Iris pigment epithelial cell (primary cell): ENCODE measurements at places on chromosomes 4 and X.

DNA sequence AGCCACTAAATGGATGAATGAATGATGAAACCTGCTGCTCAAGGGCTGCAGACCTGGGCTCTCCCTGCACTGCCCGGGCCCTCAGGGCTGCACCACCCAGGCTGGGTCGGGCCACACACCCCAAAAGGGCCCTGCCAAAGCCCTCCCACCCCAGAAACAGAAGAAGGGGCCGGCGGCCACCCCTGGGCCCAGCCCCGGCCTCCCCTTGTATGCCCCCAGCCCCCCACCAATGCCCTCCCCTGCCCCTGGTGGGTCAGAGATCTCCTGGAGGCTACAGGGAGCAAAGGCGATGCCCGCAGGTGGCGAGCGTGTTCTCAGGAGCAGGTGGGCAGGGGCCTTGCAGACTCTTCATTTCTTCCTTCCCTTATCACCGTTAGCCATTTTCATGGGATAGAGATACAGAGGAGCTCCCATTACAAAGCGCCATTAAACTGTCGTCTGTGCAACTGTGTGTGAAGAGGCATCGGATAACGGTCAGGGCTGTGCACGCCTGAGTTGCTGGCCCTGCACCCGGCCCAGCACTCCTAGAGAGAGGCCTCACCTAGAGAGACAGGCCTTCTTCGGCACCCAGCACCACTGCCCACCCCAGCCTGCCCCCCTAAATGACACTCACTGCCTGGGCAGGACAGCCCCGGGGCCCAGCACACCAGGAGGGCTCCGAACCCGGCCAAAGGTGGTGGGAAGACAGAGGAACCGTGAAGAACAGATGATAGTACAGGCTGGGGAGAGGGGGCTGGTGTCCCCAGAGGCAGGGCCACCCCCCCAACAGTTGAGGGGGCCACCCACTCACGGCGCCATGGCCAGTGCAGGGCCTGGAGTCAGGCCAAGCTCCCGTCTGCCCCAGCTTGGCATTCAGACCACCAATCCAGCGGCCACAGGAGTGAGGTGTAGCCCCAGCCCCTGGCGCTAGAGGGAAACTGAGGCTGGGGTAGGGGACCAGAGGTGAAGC is 133.7 kb downstream of the FAM53A start:
- no peak for DNase-seq

DNA sequence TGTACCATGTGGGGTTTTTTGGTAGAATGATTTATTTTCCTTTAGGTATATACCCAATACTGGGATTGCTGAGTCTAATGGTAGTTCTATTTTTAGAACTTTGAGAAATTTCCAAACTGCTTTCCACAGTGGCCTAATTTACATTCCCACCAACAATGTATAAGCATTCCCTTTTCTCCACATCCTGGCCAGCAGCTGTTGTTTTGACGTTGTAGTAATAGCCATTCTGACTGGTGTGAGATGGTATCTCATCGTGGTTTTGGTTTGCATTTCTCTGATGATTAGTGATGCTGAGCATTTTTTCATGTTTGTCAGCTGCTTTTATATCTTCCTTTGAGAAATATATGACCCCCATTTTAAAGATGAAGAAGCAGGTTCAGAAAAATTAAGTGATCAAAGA is 153.7 kb downstream of the CBR4 start:
- DNase-seq, result peak; percentile 93

DNA sequence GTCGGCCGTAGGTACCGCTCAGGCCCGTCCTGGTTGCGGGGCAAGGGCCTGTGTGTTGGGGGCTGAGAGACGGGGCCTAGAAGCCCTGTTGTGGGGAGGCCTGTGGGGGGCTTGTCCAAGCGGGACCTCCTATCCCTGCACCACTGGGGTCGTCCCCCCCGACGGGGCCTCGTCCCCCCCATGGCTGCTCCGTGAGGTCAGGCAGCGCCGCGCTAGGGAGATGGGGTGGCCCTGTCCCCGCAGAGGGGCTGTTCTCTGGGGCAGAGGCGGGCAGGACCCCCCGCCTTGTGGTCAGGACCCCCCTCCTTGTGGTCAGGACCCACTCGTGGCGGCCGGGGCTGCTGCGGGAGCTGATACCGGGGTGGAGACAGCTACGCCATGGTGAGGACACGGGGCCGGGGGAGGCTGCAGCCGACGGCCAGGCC is 12.1 kb upstream of the GTPBP6 start:
- no peak for DNase-seq

DNA sequence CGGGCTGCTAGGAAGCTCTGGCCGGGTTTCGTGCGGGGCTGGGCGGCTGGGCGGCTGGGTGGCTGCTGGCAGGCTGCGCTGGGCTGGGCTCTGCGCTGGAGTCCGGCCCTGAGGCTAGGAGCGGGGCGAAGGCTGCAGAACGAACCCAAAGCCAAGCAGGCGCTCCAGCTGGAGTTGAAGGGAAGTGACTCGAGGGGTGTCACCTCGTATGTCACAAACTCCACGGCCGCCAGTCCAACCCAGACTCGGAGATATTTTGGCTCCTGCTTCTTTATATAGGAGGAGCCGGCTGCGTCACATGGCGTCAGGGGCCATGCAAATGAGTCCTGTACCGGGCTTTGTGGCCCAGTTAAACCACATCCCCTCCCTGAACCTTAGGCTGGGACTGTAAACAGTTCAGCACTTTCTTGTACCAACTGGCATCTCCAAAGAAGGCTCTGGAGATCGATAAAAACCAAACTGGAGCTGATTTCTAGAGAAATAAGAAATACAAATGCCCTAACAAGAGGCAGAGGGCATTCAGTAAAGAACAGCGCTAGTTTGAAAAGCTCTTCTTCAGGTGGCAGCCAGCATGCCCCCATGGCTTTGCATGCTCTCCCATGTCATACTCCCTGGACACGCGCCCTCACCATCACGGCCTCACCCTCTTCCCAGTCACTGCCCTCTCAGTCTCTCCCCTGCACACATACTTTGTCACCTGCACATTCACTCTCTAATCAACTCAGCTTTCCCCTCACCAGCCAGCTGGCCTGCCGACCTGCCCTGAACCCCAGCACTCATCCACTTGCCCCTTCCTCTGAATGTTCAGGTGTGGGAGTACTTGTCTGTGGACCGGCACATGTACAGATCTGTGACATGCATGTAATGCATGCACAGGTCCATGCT is 58.5 kb downstream of the TSC22D3 start:
- peak; percentile 83 for DNase-seq

DNA sequence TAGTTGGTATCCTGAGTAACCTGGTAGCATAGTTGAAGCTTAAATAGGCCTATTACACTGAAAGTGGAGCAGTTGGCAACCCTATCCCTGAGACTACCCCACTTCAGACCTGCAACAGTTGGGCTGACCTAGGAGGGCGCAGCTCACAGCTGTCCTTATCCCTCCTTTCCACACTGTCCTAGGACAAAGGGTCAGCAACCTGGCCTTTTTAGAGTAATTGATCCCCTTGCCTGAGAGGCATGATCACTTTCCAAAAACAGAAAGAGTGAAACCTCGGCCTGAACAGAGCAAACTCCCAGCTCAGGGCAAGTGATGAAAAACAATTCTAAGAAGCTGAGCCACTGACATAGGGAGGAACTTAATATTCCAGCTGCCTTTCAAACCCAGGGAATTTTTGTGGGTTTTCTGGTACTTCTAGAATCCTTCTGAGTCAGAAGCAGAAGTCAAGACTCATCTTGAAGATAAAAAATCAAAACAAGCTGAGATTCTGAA is 94.9 kb upstream of the MYOZ2 start:
- DNase-seq, result peak; percentile 95

- DNase-seq, result no peak
Measured at GRCh38 chr4:141229408-141230101, 8.9 kb downstream of the ZNF330 start.

GRCh38 chrX:24619647-24620046 is 27.5 kb downstream of the PCYT1B start:
- peak; percentile 45 for DNase-seq

- no peak for DNase-seq
Measured at GRCh38 chrX:148457279-148457678, 43.1 kb upstream of the AFF2 start.

DNA sequence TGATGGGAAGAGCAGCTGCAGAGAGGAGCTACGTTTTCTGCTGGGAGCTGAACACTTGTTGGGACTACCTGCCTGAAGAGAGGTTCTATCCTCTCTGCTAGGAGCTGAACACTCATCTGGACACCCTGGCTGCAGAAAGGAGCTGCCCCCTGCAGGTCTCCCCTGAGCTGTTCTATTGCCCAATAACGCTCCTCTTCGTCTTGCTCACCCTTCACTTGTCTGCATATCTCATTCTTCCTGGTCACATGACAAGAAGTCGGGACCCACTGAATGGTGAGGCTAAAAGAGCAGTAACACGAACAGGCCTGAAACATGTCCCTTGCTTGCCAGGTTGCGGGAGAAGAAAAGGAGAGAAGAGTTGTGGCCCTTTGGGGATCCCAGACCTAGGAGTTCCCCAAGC is 27.8 kb downstream of the NAA11 start:
- DNase-seq, result no peak

GRCh38 chr4:55411621-55412020 is 15.9 kb downstream of the TMEM165 start:
- DNase-seq, result no peak

DNA sequence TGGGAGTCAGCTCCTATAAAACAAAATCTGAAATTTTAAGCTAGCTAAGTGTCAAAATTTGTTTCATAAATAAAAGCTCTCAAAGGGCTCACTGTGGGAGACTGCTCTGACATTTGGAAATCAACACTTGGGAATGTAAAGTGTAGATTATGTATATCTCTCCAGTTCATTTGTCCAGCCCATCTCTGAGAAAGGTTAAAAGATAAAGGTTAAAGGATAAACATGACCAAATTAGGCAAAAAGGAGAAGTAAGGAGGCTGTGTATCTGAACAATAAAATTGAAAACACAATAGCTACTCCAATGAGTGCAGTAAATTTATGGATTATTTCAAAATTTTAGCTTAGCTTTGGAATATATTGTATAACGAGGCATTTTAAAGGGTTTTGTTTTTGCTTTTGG is 304.9 kb downstream of the UNC5C start:
- no peak for DNase-seq

DNA sequence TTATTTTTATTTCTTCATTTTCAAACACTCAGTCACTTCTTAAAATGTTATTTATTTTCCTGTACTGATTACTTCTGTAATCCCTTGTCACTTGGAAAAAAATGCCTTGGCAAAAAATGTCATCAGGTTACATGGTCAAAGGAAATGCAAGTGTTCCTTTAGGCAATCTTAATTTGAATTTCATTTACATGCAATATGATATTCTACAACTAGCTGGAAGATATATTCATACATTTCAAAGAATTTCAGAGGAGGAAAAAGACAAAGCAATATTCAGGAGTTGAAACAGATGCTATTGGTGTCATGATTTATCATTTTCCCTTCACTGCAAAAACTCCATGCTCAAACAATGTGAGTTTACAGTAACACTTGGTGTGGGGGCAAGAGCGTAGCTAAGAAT is 1316.6 kb downstream of the FSTL5 start:
- DNase-seq, result no peak

DNA sequence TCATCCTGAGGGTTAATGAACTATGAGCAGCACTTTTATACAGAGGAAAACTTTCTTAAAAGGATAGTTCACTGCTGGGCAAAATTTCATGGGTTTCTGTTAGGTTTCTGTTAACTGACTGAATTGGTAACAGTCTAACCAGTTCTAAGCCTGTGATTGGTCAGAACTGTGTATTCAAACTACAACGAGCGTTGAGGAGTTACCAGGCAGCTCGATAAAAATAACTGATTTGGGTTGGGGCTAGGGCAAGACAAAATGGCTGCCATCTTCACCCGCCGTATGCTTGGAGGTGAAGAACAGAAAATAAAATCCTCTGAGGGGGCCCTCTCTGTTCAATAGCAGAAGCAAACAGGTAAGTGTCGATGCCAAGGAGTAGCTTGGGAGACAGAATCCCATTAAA is 22.0 kb downstream of the FAM133A start:
- DNase-seq, result no peak

DNA sequence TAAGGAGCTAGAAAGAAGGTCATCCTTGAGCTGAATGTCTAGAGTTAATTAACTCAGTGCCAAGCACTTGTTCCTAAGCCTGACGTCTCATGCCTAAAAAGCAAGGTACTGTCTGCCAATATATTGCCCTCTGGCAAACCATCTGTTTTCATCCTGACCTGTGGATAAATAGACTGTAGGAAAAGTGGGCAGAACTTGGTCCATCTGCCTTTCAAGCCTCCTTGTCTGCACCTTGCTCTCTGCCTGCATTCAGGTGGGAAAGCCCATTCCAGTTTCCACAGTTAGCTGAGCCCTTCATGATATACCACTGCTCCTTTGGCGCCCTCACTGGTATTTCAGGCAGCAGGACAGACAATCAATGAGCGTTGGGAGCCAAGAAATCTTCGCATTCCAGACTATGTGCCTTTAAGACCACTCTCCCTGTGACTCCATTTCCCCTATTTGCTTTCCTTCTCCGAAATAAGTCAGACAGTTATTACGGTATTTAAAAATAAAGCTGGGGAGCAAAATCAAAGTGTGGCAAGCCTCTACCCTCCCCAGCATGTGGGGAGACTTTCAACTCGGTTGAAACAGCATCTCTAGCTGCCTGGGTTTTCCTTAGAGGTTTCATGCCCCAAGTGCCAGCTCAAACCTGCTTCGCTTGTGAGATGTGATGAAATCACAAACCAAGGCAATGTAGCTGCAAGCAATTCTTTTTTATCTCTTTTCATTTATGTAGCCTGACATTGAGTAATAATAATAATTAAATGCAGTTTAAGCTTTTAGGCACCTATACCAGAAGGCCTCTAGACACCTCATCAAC is 2.5 kb upstream of the CCDC149 start:
- DNase-seq, result no peak

DNA sequence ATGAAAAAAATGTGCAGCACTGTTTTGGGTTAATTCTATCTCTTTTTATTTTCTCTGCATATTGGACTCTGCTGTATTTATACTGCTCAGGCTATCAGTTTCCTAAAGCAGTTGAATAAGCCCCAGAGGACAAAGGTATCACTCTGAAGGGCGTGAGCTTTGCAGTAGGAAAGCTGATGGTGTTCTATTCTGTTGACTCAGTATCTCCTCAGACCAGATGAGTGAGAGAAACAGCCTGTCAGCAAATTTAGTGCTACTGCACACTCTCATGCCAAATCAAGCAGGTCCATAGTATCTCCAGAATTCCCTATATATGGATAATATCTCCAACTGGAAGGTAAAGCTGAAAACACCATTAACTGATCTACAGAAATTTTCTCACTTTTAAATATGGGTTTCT is 132.3 kb upstream of the UGT8 start:
- DNase-seq, result no peak

DNA sequence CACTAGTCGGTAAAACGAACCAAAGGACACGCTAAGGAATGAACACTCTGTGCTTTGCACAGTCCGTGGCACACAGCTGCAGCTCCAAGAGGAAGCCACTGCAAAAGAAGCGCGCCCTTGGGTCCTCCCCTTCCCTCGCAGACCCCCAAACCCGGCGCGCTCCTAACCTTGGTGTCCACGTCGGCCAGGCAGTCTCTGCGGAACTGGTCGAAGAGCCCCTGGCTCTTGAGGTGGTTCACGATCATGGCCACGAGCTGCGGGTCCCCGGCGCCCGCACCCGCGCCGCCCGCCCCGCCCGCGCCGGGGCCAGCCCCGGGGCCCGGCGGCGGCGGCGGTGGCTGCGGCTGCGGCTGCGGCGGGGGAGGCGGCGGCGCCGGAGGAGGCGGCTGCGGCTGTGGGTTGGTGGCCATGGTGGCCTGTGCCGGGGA is 333 bp downstream of the BOD1L1 start:
- peak; percentile 32 for DNase-seq

- peak; percentile 69 for DNase-seq
Measured at GRCh38 chrX:50812995-50813842, 775 bp downstream of the SHROOM4 start.

GRCh38 chr4:180799798-180800197 is 1443.4 kb upstream of the TENM3 start:
- no peak for DNase-seq
